ENCODE measurements at places on chromosomes 11 and 22.

- peak; percentile 94 for DNase-seq
Measured at GRCh38 chr11:12802418-12803085, 128.3 kb downstream of the TEAD1 start.

DNA sequence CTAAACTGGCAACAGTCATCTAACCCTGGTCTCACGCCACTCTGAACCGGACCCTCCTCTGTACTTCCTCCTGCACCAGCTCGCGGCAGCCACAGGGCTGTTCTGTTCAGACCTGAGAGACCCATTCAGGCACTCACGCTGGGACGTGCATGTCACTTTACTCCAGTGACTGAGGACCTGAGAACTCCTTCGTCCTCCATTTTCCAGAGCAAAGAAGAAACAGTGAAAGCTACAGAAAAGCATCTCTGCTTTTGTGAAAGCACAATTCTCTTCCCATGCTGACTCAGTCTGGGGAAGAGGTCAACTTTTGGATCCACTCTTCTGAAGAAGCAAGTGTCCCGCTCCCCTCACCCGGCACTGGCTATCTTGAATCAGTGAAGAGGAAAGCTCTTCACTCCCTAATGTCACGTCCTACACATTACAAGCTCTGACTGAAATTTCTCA lies 24.5 kb downstream of the PISD start:
- DNase-seq = no peak

DNA sequence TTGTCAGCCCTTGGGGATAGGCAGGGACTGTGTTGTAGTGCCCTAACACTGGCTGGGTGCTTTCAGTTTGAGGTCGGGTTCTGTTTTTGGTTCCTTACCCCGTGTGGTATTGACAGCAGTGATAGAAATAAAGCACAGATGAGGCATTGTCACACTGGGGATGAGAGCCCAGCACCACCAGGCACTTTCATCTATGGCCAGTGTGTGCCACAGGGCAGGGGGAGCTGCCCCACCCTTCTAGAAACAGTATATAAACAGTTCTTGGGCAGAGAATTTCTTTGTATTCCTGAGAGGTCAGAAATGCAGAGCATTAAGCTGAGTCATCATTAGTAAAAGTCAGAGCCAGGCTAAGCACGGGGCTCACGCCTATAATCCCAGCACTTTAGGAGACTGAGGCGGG lies 23.1 kb upstream of the CDC42EP2 start:
- DNase-seq = no peak

- no peak for DNase-seq
Measured at GRCh38 chr11:124875401-124875800, 10.2 kb downstream of the ROBO3 start.

DNA sequence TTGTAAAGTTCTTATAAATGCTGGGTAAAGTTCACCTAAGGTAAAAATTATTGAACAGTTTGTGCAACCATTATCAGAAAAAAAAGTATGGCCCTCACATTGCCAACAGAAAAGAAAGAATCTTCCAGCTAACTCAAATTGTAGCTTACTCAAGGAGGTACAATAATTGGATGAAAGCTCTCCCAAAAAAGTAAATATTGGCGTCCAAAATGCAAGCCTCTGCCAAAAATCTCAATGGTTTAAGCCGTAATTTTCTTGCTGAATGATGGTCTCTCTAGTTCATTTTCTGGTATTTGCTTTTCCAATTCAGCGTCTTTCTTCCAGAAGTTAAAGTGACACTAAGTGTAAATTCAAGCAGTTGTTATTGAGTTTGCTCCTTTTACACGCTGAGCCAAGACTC lies 727.3 kb downstream of the LRRC4C start:
- DNase-seq = no peak

- DNase-seq = no peak
Measured at GRCh38 chr11:132126973-132127899, 756.8 kb downstream of the NTM start.

DNA sequence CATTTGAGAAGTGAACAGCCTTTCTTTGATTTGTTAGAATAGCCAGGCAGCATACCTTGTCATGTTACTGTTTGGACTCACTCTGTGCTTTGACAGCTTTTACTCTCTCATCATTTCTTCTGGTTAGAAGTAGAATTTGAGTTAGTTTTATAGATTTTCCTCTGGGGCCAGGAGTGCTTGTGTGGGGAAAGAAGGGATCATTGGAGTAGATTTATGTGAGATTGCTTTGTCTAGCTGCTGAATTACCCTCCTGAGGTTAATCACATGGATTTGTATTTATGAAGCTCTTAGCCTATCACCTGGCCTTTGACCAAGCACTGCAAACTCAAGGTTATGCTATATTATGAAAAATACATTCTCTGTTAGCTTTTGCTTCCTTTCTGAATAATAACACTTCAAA lies 54.3 kb downstream of the SWAP70 start:
- DNase-seq = no peak

DNA sequence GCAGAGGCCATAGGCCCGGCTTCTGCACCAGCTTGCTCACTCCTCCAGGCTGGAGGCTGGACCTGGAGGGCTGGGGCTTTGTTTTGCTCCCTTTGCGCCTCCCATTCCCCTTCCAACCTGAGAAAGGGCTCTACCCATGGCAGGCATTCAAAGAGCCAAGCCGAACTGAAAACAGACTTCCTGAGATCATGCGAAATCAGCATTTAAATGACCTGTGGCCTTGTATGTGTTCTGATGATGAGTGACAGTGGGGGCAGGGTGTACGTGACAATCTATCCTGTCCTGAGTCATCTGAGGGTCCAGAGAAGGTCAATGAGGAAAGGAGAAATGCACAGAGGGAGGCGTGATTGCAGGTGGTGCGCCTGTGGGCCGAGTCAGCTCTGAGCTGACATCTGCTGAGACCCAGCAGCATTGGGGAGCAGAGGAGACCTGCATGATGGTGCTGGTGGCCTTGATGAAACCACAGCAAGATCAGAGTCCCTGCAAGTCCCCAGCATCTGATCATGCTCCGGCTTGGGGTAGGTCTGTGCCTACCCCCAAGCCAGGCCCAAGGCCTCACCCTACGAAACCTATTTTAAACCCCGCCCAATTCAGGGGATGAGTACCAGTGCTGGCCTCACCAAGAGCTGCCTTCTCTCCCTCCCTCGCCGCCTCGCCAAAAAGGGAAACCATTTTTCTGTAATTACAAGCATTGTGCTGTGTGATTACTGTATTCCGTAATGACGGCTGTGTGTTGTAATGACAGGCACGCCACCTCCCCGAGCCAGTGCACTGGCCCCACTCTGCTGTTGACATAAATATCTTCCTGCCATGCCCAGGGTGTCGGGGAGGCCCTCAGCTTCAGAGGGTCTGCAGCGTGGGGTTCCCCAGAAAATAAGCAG lies 95.2 kb upstream of the ANO1 start:
- DNase-seq = no peak

DNA sequence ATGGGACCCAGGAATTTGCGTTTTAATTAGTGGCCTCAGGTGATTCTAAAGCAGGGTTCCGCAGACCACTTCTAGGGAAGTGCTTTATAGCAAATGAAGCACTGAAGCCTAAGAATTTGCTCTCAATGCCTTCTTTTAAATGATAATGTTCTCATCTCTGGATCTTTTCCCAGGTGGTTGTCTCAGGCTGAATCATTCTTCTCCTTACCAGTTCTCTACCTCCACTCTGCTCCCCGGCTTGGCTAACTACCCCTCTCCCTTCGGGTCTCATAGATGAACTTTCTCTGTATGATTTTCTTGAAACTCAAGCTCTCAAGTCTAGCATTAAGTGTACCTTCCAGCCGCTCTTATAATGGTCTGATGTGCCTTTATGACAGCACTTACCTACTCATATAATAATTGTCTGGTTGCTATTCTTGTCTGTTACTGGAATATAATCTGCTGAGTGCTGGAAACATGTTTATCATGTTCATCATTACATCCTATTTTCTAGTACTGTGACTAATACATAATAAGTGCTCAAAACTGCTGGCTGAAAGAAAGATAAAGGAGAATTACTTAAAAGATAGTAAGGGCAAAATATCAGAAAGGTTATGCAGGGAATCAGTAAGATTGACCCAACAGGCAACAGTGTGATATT lies 195.9 kb upstream of the SESN3 start:
- DNase-seq = no peak

GRCh38 chr11:12184699-12185098 lies 74.3 kb downstream of the MICAL2 start:
- DNase-seq = no peak

DNA sequence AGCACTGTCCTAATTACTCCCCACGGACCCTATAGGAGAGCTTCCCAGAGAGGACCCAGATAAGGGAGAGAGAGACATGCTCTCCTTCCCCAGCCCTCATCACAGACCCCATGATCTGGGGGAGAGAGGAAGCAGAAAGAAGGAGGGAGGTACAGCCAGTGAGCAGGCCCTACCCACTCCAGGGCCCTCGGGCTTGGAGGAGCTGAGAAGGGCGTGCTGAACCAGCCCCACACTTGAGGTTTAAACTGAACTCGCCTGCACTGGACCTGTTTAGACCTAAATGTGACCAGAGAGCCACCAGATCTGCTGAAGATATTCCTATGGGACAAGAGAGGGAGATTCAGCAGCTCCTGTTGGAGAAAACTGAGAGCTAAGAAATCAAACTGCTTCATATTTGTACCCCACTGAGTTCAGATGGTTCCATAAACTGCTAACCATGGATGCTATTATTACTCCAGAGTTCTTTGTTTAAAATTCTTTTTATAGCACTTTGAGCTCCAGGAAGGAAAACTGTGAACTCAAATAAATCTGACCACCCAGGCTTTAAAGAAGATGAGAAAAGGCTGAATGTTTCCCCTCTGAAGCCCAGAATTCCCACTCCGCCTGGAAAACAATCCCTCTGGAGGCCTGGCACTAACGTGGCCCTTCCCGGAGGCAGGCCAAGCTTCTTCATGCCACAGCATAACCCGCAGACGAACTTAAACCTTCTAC lies 67.2 kb downstream of the EFCAB6 start:
- no peak for DNase-seq

DNA sequence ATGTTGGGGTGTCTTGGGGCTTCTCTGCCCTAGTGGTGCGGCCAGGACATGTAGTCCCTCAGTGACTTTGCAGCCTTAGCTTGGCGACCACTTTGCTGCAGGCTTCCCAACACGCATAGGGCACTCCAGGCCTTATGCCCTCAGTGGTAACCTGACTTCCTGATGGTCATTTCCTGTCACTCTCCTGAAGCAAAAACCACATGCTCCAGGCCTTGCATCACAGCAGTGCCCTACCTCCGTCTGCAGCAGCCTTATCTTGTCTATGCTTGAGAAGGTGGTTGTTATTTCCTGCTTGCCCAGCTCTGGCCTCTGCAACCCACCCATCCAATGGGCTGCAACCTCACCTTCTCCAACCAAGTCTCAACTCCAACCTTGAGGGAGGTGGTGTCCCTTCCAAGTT lies 33.4 kb upstream of the PISD start:
- DNase-seq = no peak

- no peak for DNase-seq
Measured at GRCh38 chr11:43788421-43788820, 92.2 kb upstream of the ALKBH3 start.

- no peak for DNase-seq
Measured at GRCh38 chr11:71998649-71999310, at the start of gene IL18BP. Gene IL18BP, plus strand, starts transcription at chr11:71998909. Its CDS starts 1,076 bp downstream, at chr11:71999985.

GRCh38 chr11:104594228-104594958 lies 303.9 kb downstream of the CASP12 start:
- no peak for DNase-seq

DNA sequence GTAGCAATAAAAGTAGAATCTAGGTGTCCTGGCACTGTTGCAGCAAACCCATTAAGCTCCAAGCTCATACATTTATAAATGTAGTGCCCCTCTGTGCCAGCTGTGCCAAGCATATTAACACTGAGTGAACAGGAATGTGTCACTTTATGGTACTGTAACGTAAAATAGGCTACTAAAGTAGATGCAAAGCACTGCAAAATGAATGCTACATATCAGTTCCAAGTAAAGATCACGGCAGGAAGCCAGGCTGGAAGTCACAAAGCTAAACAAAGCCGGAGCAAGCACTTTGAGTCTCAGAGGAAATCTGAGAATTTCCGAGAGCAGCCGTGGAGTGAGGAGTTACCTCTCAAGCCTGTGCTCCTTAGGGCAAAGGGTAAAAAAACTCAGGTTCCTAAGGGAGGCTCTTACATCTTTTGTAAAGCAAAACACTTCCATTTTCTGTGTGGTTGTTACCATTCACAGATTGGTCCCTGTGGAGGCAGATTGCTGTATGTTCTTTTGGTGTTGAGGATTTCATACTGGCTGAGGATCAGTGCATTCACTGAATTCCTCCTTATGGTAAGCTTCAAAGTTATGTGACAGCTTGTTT lies 85.7 kb downstream of the WNT11 start:
- no peak for DNase-seq

GRCh38 chr22:33806191-33806590 lies 114.1 kb downstream of the LARGE1 start:
- no peak for DNase-seq

- DNase-seq = no peak
Measured at GRCh38 chr22:43131773-43132501, 11.3 kb downstream of the MCAT start.

DNA sequence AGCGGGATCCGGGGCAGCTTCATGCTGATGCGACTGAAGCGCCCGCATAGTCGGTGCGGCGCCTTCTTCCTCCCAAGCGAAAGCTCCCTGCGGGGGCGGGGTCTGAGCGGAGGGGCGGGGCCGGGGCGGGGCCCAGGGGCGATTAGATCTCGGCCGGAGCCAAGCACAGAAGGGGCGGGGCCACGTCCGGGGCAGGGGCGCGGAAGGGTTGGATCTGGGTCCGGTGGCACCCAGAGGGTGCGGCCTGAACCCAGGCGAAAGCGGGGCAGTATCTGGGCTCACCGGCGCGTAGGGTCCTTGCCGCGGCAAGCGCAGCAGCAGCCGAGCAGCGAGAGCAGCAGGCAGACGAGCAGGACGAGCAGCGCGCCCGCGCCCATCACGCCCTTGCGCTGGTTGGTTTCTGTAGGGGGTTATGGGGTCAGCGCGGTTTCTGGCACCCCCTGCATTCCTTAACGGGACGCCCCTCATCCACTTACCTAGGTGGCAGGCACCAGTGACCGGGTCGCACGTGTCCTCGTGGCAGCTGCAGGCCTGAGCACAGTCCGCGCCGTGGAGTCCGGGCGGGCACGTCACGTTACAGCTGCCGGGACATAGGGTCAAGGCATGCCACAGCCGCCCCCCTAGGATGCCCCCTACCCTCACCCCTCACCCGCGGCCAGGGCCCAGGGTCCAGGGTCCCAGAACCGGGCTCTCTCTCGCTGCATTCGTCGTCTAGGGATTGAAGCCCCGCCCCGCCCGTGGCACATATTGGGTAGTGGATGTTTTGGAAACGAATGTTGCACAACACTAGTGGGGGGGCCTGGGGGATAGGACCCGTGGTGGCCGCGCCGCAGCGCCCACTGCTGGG lies 8.1 kb downstream of the SCARF2 start:
- DNase-seq = no peak

DNA sequence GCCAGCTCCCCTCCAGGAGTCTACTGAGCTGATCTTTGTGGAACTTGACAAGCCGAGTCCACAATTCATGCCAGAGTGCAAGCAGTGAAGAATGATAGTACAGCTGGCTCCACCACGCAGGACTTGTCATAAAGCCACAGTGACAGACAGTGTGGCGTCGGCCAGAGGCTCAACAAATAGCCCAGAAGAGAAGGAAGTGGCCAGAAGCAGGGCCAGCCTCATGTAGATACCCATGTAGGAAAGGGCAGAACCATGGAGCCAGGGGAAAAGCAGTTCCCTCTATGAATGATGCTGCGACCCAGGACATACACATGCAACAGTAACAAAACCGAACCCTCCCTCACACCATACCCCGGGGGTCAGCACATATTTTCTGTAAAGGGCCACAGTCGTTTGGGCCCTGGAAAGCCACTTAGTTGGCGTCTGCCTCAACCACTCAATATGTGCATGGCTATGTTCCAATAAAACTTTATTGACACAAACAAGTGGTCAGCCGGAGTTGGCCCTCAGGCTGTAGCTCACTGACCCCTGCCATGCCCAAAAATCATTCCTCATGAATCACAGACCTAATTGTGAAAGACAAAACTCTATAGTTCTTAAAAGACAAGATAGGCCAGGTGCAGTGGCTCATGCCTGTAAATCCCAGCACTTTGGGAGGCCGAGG lies 161.4 kb downstream of the BRD1 start:
- DNase-seq = no peak

Measured in epithelial cell of prostate (primary cell).